Cerebellum (tissue), 4 donors: ENCODE measurements at places on chromosomes 3 and 15. TPM values are rescaled to one million over a fixed set of nuclear protein-coding genes. Genes with fewer than 3 reads are reported as not detected.

GRCh38 chr3:43704697-43705096 is 14.0 kb downstream of the ABHD5 start:
- no peak for DNase-seq

DNA sequence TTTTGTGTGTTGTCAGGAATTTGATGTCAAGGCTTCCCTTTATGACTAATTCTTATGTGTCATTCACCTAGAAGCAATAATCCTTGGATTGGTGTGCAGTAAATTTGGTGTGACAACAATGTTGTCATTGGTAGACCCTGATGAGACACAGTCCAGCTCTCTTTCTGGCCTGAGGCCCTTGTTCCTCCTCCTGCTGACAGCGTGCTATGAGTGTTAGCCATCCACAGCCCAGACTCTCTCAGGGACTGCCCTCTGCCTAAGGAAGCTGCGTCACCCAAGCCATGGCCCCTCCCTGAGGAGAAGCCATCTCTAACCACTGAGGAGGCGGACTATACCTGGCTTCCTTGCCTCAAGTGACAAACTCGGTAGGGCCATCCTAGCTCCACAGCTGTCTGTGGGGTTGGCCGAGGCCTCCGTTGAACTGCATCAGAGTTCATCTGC is 13.3 kb upstream of the TM4SF1 start:
- DNase-seq, result no peak

GRCh38 chr3:144754076-144754783 is 782.6 kb downstream of the DIPK2A start:
- no peak for DNase-seq

GRCh38 chr3:119977353-119977752 is 116.9 kb downstream of the GSK3B start:
- DNase-seq, result no peak

DNA sequence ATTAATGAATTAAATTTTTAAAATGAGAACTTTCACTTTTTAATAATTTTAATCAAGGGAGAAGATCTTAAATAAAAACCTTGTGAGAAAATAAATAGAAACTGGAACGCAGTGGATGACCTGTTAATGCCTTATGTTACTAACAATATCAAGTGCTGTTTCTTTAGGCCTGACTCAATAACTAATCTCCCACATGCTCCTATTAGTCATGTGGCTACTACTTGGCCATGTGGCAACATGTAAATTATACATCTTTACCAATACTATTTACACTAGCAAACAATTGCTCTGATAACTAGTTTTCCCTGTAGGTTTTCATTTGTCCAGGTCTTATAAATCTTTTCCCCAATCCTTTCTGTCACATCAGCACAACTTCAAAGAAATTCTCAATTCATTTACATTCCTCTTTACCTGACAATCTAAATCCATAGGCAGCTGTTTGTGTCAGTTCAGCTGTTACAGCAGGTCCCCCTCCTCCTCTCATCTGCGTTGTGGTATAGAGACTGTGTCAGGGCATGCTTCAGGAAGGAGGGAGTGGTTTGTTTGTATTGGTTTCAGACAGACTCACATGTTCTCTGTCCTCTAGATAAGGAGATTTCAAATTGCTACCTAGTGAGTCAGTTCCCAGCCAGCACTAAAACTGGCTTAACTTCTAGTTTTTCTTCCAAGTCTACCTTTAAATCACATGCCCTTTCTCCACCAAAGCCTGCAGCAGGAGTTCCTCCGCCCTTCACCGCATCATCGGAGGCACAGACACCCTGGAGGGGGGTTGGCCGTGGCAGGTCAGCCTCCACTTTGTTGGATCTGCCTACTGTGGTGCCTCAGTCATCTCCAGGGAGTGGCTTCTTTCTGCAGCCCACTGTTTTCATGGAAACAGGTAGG is 11.3 kb upstream of the C3orf52 start:
- DNase-seq, result no peak

- no peak for DNase-seq
These were observed 3.9 kb upstream of the VPS8 start for GRCh38 chr3:184808021-184808420.

DNA sequence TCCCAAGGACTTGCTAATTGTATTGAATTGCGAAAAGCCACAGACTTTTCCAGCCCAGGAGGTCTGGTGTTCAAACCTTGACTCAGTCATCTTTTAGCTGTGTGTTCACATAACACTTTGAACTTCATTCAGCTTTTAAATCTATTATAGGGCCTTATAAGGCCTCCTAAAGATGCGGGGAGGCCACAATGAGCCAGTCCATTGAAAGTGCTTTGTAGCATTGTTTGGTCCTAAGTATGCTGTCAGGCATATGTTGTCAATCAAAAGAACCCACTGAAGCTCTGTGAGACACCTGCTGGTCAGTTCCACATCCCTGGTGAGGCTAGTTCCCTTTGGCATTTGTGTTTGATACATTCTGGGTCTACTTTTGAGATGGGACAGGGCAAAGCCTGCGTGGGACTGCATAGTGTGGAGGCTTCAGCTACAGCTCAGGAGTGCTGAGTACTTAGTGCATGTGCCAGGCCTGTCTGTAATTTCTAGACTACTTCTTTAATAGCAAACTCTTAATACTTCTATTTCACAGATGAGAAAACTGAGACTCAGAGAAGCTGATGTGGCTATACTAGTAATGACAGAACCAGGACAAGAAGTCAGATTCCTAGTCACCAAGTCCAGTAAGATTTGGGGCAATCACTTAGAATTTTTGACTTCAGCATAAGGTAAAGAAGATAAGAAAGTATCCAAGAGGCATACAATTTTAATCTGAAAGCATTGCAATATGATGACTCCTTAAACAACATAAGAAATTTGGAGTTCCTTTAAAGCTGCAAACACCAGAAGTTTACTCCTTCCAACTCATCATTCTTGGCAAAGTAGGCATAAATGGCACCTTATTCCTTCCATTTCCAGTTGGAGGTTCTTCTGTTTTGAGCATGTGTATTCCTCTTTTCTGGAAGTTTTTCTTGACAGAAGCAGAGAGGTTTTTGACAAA is 213.0 kb downstream of the PDCD6IP start:
- DNase-seq, result no peak

- DNase-seq, result peak; percentile 80
These were observed 15.6 kb upstream of the MAGEF1 start for GRCh38 chr3:184727357-184728009.

DNA sequence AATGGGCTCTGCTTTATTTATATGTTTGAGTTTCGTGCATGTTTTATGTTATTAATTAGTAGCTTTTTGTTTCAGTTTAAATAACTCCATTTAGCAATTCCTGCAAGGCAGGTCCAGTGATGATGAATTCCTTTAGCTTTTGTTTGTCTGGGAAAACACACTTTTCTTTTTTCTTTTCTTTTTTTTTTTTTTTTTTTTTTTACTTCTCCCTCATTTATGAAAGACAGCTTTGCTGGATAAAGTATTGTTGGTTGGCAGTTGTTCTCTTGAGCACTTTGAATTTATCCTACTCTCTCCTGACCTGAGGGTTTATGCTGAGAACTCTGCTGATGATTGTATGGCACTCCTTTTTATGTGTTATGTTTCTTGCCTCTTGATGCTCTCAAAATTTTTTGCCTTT is 35.7 kb downstream of the TMEM39A start:
- DNase-seq, result no peak

MYRIP gene
- 13.5 TPM for total RNA-seq

KLHL6 gene
- total RNA-seq, result 1.3 TPM

MUC4 gene
- 0.27 TPM for total RNA-seq

PLS1 gene
- total RNA-seq, result 2.5 TPM
